ENCODE measurements at places on chromosomes 2 and 18. TPM values are rescaled to one million over a fixed set of nuclear protein-coding genes. Genes with fewer than 3 reads are reported as not detected.

GRCh38 chr2:128313091-128313836 is 5.4 kb downstream of the HS6ST1 start:
- DNase-seq: no peak

- no peak for DNase-seq
These were observed 256.5 kb downstream of the GBX2 start for GRCh38 chr2:235911633-235912233.

GRCh38 chr2:127293386-127293747 is 577 bp downstream of the ERCC3 start:
- DNase-seq: no peak

- no peak for DNase-seq
These were observed 579 bp upstream of the ITM2C start for GRCh38 chr2:230864122-230864604.

DNA sequence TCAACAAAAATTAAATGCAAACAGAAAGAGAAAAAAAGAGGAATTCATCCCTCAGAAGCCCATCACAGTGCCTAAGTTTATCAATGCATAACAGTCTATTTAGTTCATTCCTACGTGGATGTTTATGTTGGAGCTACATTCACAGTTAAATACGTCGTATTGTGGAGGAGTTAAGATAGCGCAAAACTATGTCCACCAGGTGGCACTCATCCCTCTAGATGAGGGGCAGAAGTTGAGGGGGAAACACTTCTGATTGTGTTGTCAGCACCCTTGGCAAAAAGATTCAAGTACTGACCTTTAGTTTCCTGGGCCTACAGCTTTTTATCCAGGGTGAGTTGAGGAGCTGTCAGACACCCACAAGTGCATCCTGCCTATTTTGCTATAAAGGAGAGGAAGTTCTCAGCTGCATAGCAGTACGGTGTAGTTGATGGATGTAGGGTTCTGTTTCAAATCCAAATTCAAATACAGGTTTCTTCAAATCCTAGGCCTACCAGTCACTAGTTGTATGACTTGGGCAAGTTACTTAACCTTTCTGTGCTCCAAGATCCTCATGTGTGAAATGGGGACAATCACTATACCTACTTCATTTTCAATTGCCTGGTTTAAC is 26.8 kb upstream of the MYO1B start:
- DNase-seq: peak; percentile 15

Gene TNFAIP6
- not detected for total RNA-seq

Gene GAL3ST2
- total RNA-seq: 0.51 TPM

Measured in progenitor cell of endocrine pancreas (in vitro differentiated cells).